ENCODE measurements at places on chromosomes 7 and 10.

- no peak for DNase-seq
Measured at GRCh38 chr7:121279822-121280221, 49.0 kb upstream of the WNT16 start.

DNA sequence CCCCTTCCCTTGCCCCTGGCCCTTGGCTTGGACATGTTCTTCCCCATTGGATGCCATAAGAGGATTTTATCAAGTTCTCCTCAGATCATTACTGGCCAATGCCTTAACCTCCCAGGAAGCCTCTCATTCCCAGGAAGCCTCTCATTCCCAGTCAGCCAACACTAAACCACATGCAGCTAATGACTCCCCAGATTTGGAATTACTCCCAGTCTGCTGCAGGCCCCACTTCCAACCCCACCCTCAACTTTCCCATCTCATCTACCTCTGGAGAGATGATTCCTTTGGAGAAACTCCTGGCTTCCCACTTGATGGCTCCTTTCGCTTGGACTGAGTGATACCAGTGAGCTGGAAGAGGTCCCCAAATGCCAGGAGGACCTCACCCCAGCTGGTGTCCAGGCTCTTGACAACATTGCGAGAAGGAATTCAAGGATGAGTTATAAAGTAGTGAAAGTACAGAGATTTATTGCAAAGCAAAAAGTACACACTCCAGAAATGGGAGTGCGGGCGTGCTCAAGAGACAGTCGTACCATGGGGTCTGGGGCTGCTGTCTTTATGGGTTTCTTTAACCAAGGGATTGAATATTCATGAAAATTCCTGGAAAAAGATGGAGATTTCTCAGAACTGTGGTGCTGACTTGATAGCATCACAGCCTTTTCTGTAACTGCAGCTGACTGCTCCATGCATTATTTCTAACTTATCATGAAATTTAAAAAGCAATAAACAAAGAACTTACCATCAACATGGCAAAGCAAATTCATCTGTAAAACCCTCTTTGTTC, 117.2 kb upstream of the ADCY1 start:
- DNase-seq: no peak

DNA sequence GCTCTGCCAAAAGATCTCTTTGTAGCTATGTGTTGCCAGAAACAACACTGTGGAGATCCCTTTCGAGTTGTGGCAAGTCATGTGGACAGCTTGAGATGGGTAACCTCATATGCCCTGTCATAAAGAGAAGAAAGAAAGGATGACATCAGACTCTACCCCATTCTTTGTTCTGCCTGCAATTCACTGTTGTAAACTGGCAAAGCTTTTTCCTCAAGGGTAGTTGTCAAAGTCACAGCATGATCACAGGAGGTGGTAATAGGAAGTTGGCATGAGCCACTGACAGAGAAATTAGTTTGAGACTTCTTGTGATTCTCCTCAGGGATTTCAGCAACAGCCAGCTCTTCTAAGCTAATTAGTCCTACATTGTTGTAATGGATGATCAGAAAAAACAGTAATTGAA, 19.4 kb upstream of the MINDY3 start:
- DNase-seq: no peak

- no peak for DNase-seq
Measured at GRCh38 chr10:118102121-118102520, 55.4 kb upstream of the RAB11FIP2 start.

DNA sequence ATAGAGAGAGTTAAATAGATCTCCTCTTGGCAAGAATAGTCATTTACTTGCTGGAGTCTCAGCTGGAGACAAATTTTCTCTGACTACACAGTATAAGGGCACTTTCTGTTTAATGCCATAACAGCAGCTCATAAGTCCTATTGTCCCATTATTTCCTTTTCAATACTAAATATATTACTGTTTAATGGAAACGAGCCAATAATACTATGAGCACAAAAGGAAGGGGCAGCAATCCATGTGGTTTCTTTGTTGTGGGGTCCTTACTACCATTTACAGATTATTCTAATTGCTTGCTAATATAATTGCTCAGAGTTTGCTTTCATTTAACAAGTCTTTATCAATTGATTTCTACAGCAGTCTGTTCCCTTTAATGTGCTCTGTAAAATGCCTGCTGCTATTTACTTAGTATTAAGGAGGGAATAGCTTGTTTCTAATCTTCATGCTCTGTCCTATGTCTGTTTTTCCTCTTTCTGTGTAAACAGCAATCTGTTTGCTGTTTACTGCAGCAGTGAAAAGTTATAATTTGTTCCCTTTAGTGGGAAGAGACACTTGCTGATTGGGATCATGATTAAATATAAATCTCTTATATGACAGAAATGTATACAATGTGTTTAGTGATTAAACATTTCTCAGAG, 296.2 kb upstream of the SMIM30 start:
- no peak for DNase-seq

GRCh38 chr7:473211-473734, 46.4 kb downstream of the PDGFA start:
- DNase-seq: no peak

GRCh38 chr7:23530405-23530804, 1.4 kb downstream of the TRA2A start:
- DNase-seq: peak; percentile 73

GRCh38 chr10:31754803-31755624, 173.6 kb downstream of the ARHGAP12 start:
- DNase-seq: no peak

GRCh38 chr7:90645784-90646183, 49.7 kb downstream of the CDK14 start:
- DNase-seq: no peak

GRCh38 chr7:27779873-27780272, 39.9 kb downstream of the TAX1BP1 start:
- no peak for DNase-seq

DNA sequence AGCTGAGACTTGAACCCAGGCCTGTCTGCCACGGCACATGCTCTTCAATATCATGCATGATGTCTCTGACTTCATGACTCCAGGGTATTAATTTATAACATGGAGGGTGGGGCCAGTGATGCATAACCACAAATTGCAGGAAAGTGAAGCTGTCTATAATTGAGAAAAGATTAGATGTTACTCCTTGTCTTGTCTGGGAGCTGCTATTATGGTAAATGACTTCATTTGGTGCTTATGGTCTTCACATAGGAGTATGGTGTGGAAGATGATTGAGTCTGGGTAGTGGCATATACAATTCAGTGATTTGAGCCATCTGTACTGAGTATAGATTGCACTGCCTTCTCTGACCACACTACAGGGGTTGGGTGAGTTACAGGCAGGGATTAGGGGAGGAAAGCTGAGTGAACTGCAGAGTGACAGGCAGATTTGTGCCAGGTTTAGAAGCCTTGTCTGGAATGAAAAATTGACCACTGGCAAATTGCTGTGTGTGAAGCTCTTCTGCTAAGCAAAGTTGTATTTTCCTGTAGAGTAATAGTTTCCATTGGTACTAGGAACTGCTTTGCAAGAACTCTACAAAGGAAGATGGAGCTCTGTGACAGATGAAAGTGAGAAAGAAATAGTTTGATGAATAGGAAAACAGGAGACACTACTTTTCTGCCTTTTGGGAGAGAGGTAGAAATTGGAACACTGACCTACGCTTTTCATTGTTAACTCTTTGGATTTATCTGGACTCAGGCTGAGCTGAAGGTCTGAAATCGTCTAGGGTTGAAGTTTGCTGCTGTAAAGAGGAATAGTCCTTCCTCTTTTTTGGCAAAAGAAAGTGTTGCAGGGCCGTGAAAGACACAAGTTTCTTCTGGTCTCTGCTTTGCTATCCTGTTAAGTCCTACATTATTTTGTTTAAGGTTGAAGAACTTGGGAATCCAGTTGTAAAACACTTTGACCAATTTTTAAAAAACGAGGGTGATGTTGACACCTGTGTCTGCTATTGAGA, 2.7 kb downstream of the SND1 start:
- no peak for DNase-seq

GRCh38 chr7:31705377-31705776, 18.4 kb downstream of the PPP1R17 start:
- no peak for DNase-seq

GRCh38 chr7:103686763-103687162, 240.8 kb upstream of the SLC26A5 start:
- DNase-seq: no peak

- DNase-seq: no peak
Measured at GRCh38 chr7:84612981-84613681, 418.5 kb upstream of the SEMA3A start.

DNA sequence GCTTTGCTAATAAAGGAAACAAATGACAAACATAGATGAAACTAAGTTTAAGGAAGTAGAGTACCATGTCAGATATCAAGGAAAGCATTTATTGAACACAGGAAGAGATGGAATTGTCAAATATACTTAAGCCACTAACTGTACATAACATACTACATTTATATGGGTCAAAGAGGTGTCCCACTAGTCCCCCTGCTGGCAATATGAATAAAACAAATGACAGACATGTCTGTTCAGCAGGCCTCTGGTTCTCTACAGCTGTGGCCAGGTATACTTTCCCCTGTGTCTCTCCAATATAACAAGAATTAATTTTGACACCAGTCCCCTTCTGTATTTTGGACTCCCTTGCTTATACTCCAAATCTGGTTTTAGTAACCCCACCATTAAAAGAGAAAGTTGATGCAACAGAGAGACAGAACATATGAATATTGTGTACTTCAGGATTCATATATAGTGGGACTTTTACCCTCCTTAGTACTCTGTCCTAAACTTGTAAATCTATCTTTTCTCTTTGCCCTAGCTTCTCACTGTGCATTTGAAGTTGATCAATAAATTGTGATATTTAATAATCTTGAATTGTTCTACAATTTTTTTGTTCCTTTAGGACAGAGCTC, 42.9 kb downstream of the CD36 start:
- DNase-seq: no peak

DNA sequence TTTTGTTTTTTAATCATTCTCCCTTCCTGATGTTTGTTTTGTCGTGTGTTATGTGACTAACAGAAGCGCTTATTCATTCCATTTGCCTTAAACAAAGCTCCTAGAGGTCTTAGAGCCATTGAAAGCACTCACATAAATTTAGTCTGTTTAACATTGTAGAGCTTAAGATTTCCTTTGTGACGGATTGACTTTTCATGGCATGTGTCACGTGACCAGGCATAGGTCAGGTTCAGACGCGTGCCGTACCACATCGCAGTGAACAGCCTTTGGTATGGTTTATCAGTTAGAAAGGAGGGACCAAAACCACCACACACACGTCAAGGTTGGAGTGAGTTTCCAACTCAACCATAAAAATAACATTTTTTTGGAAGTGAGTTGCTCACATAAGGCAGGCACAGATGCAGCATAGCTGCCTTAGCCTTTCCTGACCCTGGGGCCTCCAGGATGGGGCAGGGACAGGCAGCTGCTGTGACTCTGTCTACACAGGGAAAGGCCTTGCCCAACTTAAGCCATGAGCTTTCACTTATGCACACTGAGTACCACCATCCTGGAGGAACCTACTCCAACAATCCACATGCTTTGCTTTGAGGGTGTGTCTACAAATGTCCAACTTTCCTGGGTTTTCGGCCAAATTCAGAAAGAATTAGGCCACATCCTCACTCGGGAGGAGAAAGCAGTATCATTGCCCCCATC, 55.5 kb downstream of the WDFY4 start:
- no peak for DNase-seq

- DNase-seq: no peak
Measured at GRCh38 chr7:28509251-28510025, 97.1 kb downstream of the CREB5 start.

GRCh38 chr7:79785556-79785955, 332.1 kb upstream of the MAGI2 start:
- DNase-seq: no peak

- no peak for DNase-seq
Measured at GRCh38 chr7:130884437-130885417, 150.7 kb upstream of the KLF14 start.

- no peak for DNase-seq
Measured at GRCh38 chr10:100004805-100005510, 4.8 kb downstream of the DNMBP start.

- no peak for DNase-seq
Measured at GRCh38 chr10:18313626-18314025, 173.4 kb downstream of the CACNB2 start.

DNA sequence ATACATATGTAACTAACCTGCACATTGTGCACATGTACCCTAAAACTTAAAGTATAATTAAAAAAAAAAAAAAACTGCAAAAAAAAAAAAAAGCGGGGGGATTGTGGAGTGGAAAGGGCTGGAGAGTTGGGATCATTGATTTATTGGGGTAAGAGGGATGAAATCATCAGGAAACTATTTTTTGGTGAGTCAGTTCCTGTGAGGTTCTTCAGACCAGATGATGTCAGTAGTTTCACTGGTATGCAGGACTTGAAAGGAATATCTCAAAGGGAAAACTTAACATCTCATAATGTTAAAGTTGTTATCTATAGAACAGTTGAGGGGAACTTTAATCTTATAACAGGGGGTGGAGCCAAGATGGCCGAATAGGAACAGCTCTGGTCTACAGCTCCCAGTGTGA, 32.6 kb upstream of the TECTB start:
- DNase-seq: no peak

GRCh38 chr7:132776048-132776620, 199.9 kb upstream of the PLXNA4 start:
- DNase-seq: no peak

DNA sequence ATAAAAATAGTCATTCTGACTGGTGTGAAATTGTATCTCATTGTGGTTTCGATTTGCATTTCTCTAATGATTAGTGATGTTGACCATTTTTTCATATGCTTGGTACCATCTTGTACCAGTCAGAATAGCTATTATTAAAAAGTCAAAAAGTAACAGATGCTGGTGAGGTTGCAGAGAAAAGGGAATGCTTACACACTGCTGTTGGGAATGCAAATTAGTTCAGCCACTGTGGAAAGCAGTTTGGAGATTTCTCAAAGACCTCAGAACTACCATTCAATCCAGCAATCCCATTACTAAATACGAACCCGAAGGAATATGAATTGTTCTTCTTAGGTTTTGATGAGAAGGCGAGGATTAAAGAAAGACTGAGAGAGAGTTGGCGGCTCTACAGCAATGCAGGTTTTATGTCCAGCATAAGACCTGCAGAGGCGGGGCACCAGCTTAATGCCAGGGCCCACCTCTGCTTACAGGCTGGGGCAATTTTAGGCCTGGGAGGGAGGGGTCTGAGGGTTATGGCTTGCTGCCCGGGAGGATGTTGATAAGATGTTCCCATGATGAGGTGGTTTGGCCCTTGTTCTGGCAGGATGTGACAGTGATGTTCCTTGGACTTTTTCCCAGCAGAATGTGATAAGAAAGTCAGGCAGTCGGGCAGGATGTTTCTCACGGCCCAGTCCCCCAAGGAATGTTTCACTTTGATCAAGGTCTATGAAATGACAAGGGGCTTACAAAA, 74.4 kb downstream of the MEST start:
- DNase-seq: no peak

GRCh38 chr10:62614389-62615157, 189.9 kb upstream of the ADO start:
- DNase-seq: peak; percentile 41

GRCh38 chr10:130767116-130767730, 544.3 kb downstream of the TCERG1L start:
- no peak for DNase-seq

DNA sequence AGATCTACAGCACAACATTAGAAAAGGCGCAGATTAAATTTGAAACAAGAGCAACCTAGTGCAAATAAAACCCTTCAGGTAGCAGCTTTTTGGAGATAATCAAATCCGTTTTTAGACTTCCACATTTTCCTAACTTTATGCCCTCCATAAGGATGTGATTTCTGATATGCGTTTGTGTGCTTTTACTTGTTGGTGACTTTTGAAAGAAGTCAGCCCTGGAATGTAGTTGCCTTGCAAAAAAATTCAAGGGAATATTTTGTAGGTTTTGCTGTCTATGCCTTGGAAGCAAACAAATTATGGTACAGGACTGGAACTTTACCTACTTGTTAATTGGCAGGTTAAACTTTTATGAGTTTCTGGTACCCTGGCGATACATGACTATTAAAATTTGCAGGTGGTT, 86.7 kb upstream of the HDAC9 start:
- no peak for DNase-seq

Measured in CD4-positive, alpha-beta T cell treated with Interleukin-4 for 4 hours (primary cell).